ENCODE measurements at places on chromosomes 1 and 21.

DNA sequence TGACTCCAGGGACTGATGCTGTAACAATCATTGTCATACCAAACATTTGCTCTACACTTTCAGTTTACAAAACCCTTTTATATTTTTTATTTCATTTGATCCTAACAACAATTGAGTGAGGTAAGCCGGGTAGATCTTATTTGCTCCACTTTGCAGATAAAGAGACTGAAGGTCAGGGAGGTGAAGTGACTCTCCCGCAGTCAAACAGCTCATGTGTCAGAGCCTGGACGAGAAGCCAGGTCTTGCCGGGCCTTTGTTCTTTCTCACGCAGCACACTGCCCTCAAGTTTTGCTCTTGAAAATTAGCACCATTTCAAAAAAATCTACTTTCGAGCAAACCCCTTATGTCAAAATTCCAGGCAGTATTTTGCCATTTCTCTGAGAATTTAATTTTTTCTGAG is 65.2 kb downstream of the CD247 start:
- no peak for DNase-seq

DNA sequence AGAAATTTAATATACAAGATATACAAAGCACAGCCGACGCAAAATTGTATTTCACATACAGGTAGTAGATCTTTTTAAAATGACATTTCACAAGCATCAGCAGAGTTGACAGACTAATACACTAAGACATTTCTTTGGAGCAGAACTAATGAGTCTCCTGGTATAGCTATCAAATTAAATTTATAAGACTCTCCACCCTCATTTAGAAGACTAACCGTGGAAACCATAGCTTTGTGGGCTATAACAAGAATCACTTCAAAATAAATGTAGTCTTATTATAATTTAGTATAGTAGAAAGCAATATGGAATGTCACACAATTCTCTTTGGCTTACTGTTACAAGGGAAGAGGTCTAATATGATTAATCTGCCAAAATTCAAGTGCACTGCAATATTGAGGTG is 204.9 kb downstream of the VAV3 start:
- DNase-seq, result no peak

GRCh38 chr1:119727991-119728390 is 16.3 kb downstream of the PHGDH start:
- DNase-seq, result no peak

DNA sequence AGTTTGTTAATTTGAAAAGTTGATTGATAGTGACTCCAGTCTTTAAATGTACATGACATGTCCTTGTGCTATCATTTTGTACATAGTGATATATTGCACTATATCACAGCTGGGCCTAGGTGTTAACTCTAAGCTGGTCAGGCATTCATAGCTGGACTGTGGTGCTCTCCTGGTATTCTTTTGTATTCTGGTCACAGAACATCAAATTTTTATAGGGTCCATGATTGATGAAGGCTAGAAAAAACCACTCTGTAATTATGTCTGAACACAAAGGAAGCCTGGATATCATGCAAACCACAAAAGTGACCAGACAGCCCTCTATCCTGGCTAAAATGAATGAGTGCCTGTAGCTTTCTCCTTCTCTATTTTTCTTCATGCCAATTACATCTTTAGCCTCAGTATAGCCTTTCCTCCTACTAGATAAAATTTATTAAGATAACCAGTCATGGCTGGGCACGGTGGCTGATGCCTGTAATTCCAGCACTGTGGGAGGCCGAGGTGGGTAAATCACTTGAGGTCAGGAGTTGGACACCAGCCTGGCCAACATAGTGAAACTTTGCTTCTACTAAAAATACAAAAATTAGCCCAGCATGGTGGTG is 134.9 kb upstream of the B3GALT2 start:
- DNase-seq, result no peak

GRCh38 chr1:161879261-161879660 is 113.1 kb downstream of the ATF6 start:
- no peak for DNase-seq

DNA sequence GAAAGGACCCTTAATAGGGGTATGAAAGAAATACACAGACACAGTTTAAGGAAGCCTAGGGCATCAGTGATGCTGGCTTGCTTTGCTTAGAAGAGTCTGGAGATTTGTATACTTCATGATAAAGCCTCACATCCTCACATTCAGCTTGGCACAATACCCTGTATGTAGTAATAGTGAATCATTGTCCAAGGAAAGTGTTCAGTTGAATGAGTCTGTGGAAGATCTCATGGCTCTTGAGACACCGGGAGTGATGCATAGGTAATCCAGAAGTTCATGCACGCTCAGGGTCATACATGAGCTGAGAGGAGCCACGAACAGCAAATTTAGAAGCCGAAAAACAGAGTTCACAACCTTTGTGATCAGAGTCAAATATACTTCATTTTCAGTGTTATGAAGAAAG is 537.2 kb upstream of the TMPRSS15 start:
- no peak for DNase-seq

- no peak for DNase-seq
These were observed 33.6 kb upstream of the DISP1 start for GRCh38 chr1:222781251-222781650.

DNA sequence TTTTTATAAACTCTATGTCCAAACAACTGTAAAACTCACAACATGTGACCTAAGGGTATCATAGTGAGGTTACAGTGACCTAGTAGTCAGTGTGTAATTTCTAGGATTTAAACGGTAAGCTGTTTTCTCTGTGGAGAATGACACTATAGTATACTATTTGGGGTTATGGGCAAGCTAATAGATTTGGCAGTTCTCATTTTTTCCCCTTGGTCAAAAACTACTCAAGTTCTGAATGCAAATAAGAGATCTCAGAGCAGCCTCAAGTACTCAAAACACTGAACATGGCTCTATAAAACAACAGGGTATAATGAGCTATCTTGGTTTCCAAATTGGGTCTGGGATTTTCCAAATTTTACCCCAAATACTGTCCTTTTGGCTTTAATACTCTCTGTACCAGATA is 88.5 kb upstream of the HMCN1 start:
- no peak for DNase-seq

- DNase-seq, result no peak
These were observed 123.2 kb downstream of the SLC30A10 start for GRCh38 chr1:219805191-219805590.

GRCh38 chr1:7842517-7842916 is 10.3 kb downstream of the UTS2 start:
- no peak for DNase-seq

DNA sequence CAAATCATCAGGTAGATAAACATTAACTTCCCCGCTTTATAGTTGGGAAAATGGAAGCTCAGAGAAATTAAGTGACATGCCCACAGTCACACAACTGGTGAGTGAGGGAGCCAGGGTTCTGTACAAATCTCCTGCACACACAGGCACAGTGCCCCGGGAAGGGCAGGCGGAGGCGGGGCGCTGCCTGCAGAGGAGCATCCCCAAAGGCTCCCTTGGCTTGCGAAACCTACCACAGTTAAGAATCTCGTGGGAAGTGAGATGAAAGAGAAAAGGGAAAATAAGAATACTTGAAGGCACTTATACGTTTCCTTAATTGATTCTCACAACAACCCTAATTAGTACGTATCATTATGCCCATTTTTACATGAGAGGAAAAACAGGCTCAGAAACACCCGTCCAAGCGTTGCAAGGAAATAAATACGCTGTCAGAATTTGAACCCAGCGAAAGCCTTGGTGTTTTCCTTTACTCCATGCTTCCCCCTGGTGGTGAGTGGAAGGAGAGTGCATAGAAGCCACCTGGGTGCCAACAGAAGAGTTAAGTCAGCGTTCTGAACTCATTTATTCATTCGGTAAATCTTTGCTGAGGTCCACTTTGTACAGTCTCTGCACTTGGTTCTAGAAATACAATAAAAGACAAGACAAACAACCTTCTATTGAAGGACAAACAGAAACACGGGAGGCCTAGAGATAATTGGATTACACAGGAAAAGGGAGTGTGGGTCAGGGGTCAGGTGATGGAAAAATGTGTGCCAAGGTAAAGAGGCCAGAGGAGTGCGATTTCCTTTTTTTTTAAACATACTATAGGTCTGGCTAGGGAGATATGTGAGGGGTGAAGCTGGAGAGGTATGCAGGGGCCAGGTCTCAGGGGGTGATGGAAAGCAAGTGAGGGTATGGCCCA is 28.4 kb downstream of the ACP6 start:
- DNase-seq, result no peak

DNA sequence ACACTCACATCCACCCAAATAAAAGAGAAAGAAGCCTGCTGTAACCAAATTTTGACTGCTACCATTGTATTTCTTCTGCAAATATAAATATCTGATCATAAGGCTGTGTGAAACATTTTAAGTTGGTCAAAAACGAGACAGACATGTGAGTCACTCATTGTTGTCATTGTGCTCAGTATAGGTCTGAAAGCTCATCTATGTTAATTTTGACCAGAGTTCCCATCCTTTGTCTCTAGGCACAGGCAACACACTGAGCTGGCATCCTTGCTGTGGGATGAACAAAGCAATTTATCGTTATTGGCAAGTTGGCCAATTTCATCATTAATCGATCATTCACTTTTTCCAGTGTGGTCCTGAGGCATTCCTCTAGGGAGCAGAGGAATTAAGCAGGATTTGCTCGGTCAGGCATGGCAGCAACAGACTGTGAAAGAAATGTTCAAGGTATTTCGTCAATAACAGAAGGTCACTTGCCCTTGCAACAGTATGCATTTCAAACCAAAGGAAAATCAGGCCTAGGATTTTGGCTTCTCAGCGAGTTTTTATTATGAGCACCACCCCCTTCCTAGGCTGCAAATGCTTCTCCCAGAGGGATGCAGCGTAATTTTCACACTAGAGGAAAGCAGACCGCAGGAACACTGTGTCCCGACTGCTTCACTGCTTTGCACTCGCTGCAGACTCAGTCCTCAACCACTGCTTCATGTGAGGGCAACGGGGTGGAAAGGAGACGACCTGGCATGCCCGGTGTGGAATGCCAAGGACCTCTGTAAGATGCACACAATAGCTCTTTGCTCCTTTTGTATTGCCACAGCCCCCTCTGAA is 87.9 kb upstream of the SMYD2 start:
- DNase-seq, result no peak

- no peak for DNase-seq
These were observed 123.5 kb downstream of the SLC44A5 start for GRCh38 chr1:75487399-75487798.

GRCh38 chr1:202575918-202576653 is 134.2 kb downstream of the SYT2 start:
- DNase-seq, result no peak

DNA sequence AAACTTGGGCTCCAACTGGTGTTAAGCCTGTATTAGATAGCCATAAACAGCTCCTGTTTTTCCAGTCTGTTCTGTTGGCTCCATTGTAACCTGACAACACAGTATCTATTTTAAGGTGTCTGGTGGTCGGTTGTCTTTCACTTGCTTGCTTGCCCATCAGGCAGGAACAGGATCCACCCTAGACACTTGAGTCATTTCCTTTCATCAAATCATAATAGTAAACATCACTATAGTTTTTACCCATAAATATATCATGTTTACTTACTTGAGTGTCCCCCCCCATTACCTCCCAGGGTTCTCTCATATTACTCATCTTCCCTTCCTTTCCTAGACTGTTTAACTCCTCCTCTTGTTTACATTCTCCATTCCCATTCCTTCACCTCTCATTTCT is 2.9 kb downstream of the DDI2 start:
- no peak for DNase-seq

DNA sequence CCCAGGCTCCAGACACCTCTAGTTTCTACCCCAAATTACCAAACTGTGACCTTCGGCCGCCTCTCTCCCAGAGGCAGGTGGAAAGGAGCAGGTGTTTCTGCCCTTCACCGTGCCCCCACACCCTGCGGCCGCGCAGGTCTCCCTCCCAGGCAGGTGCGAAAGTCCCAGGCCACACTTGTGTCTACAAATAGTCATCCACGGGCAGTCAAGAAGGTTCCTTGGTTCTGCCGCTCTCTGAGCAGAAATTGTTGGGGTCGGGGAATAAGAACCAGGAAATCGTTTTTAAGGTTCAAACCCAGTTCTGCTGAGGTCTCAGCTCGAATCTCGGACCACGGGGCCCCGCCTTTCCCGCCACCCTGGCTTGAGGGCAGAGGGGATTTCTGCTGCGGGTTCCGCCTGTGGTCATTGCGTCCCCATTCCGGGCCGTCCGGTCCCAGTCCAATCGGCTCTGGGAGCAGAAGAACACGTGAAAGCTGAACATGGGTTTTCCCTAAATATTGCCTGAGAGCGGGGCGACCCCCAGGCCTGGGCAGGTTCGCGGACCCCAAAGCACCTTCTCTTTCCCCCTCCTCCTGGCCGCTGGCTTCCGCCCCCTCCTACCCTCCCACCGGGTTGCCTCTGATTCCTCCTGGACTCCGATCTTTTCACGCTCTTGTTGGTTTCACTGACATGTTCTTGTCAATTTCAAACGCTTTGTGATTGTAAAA is 1.2 kb upstream of the ATF3 start:
- no peak for DNase-seq

DNA sequence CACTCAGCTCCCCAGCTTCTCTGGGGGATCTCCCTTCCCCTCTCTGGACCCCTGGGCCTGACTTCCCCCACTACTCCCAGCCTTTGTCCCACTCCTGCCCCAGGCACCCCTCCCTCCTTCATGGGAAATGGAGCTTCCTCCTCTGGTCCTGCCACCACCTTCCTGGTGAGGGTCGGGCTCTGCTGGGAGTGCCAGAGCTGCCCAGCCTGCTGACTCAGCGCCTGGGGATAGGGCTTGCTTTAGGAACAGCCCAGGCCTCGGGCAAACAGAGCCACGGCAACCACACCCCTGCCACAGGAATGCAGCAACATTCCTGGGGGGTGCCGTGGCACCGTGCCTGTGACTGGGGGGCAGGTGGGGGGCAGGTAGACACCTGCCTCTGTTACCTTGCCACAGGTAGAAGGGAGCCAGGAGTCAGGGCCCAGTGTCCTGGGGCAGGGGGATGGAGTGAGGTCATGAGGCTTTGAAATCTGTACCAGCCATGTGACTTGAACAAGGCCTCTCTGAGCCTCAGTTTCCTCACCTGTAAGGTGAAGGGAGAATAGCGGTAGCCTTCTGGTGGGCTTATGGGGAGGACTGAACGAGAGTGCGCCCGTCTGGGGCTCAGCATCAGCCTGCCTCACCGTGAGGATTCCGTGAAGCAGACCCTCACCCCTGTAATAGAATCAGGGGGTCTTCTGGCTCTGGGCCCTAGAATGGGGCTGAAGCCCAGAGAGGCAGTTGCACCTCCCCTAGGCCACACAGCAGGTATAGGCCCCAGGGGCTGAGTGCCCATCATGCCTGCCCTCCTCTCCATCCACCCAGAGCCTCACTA is 17.8 kb upstream of the EPHA2 start:
- no peak for DNase-seq

DNA sequence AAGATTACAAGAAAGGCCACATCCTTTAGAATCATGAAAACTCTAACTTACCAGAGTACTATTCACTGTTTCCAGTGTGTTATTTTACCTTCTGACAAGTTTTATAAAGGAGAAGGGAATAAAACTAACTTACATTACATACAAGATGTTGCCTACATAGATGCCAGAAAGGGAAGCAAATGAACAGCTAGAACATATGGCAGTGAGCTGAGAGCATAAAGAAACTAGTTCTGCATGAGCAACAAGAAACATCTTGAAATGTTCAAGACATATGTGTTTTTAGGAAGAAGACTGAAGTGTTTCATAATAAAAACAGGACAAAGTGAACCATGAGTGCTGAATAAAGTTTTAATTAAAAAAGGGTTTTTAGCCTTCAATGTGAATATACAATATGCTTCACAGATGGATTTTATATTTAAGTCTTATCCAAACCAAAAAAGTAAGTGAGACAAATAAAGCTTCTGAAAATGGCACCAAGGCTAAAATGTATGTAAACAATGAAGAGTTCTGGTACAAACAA is 39.4 kb downstream of the SLC5A9 start:
- no peak for DNase-seq

Measured in activated T-helper 1 cell treated with anti-CD3 and anti-CD28 coated beads, Interleukin-2, amount 50 U/mL, for 16 hours (primary cell).